ENCODE measurements at places on chromosomes 1 and 21. TPM values are rescaled to one million over a fixed set of nuclear protein-coding genes. Genes with fewer than 3 reads are reported as not detected.
A peak's percentile ranks its signal among the peaks of the same experiment; 100 is the strongest.

GRCh38 chr1:117930173-117930447 is 571 bp downstream of the WDR3 start:
- H3K4me3 ChIP-seq, result peak overlapping the region; percentile 90
- H3K27me3 ChIP-seq, result no peaks in the 10 kb centered on the region
- no peaks in the 10 kb centered on the region for H3K36me3 ChIP-seq
- no peak for DNase-seq

DNA sequence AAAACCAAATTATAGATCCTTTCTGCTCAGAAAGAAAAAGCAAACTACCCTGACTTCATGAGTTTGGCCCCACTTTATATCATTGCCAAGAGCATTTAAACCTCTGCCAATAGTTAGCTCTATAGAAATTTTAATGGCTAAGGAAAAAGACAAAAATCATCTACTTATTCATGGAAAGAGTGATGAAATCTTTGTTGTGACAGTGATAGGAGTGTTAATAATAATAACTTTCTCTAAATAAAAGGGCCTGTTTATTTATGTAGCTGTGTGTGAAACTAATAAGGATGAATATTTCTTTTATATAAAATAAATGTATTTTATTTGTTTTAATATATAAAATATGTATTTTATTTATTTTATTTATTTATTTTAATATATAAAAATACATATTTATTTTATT is 6.4 kb downstream of the CHODL start:
- no peak overlapping the region for H3K27ac ChIP-seq
- H3K4me1 ChIP-seq, result no peaks in the 10 kb centered on the region
- no peak for DNase-seq
- no peak overlapping the region for H3K4me3 ChIP-seq
- no peaks in the 10 kb centered on the region for H3K27me3 ChIP-seq
- H3K36me3 ChIP-seq, result no peaks in the 10 kb centered on the region

- no peaks in the 10 kb centered on the region for H3K36me3 ChIP-seq
- H3K4me3 ChIP-seq, result no peak overlapping the region
- peaks cover 68% of the 10 kb centered on the region for H3K4me1 ChIP-seq
- DNase-seq, result no peak
- H3K27me3 ChIP-seq, result no peaks in the 10 kb centered on the region
- peak overlapping the region; percentile 71 for H3K27ac ChIP-seq
These were observed 66.0 kb downstream of the BCAR3 start for GRCh38 chr1:93615582-93616150.

- peaks cover 21% of the 10 kb centered on the region for H3K36me3 ChIP-seq
- no peak overlapping the region for H3K27ac ChIP-seq
- H3K4me3 ChIP-seq, result no peak overlapping the region
- H3K27me3 ChIP-seq, result no peaks in the 10 kb centered on the region
- H3K4me1 ChIP-seq, result no peaks in the 10 kb centered on the region
These were observed 19.5 kb upstream of the NCMAP start for GRCh38 chr1:24536391-24536840.

DNA sequence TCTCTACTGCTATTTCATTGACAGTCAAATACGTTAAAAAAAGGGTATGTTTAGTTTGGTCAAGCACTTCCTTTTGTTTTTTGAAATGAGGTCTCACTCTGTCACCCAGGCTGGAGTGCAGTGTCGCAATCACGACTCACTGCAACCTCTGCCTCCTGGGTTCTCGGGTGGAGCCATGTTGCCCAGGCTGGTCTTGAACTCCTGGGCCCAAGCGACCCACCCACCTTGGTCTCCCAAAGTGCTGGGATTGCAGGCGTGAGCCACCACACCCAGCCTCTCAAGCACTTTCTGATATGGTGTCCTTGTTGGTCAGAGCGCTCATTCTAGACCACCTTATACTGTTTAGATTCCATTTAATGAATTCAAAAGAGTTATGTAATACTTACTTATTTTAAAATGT is 20.9 kb upstream of the RHBDL2 start:
- no peaks in the 10 kb centered on the region for H3K27me3 ChIP-seq
- H3K4me1 ChIP-seq, result no peaks in the 10 kb centered on the region
- H3K4me3 ChIP-seq, result no peak overlapping the region

Gene ELF3
- total RNA-seq, result 1.2 TPM

DNA sequence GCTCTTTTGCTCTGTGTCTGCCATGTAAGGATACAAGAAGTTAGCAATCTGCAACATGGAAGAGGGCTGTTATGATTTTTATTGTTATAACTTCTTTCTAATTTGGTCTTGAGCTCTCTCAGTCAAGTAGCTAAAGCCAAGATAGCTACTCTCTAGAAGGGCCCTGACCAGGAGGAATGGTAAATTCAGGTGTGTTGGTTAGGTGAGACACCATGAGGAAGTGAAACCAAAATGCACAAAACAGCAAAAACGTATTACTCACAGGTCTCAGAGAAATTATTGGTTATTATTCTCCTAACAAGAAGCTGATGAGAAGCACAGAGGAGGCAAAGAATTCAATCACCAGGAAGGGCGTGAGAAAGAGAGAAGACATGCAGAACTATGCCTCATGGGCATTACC is 51.8 kb upstream of the INSL5 start:
- no peak for DNase-seq
- no peak overlapping the region for H3K4me3 ChIP-seq
- no peaks in the 10 kb centered on the region for H3K4me1 ChIP-seq
- no peaks in the 10 kb centered on the region for H3K27me3 ChIP-seq

GRCh38 chr1:204032642-204033235 is 40.2 kb upstream of the SOX13 start:
- no peaks in the 10 kb centered on the region for H3K4me1 ChIP-seq
- H3K27me3 ChIP-seq, result no peaks in the 10 kb centered on the region
- H3K4me3 ChIP-seq, result no peak overlapping the region
- no peak for DNase-seq

Gene RAB3B
- total RNA-seq, result 0.42 TPM

- no peak overlapping the region for H3K4me3 ChIP-seq
- DNase-seq, result no peak
- no peaks in the 10 kb centered on the region for H3K4me1 ChIP-seq
These were observed 14.8 kb upstream of the NCMAP start for GRCh38 chr1:24540906-24541710.

DNA sequence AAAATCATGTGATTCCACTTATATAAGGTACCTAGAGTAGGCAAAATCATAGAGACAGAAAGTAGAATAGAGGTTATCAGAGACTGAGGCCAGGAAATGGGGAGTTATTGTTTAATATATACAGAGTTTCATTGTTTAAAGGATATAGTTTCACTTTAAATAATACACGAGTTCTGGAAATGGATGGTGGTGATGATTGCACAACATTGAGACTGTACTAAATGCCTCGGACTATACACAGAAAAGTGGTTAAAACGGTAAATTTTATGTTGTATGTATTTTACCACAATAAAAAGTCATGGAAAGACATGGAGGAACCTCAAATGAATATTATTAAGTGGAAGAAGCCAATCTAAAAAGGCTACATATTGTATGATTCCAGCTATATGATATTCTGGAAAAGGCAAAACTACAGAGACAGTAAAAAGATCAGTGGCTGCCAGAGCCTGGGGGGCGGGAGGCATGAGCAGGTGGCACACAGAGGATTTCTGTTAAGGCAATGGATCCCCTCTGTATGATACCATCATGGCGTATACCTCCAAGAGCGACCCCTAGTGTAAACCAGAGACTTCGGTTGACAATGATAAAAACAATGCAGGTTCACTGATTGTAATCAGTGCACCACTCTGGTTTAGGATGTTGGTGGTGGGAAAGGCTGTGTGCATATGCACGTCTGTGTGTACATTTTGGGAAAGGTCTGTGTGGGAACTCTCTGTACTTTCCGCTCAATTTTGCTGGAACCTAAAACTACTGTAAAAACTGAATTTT is 7.5 kb downstream of the C1orf198 start:
- DNase-seq, result no peak
- no peaks in the 10 kb centered on the region for H3K36me3 ChIP-seq
- H3K27ac ChIP-seq, result no peak overlapping the region
- no peaks in the 10 kb centered on the region for H3K27me3 ChIP-seq

- H3K27ac ChIP-seq, result no peak overlapping the region
- no peaks in the 10 kb centered on the region for H3K4me1 ChIP-seq
- no peak overlapping the region for H3K4me3 ChIP-seq
- H3K36me3 ChIP-seq, result no peaks in the 10 kb centered on the region
- no peaks in the 10 kb centered on the region for H3K27me3 ChIP-seq
These were observed 82.5 kb downstream of the TNNI3K start for GRCh38 chr1:74317663-74318062.

DNA sequence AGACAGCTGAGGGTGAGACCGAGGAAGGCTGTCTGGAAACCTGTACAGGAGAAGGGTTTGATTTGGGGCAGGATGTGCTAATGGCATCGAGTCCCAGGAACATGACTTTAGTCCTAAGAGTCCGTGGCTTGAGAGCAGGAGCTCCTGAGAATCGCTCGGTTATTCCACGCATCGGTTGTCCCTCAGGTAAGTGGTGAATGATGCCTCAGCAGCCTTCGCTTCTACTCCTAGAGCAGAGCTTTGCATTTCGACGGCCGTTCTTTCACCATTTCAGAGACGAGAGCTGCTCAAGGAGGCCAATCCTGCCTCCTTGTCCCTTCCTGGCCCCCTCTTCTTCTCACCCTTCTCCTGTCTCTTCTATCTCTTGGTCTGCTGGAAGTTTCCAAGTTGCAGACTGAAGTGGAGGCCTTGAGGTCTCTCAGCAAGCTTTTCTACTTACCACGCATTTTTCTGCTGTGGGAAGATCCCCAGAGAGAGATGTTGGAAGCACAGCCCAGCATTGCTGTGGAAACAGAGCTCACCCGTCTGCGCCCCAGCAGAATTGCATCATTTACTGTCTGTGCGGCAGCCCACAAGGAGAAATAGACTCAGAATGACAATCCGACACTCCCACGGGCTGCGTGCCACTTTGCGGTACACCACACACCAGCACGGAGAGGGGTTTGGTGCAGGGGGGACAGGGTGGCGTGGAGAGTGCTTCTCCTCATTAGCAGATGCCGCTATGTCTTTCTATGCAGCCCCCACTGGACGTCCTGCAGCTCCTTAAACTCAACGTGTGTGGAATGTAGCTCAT is 270.7 kb upstream of the C1orf174 start:
- no peaks in the 10 kb centered on the region for H3K4me1 ChIP-seq
- no peaks in the 10 kb centered on the region for H3K27me3 ChIP-seq
- no peak overlapping the region for H3K27ac ChIP-seq
- no peaks in the 10 kb centered on the region for H3K36me3 ChIP-seq
- no peak overlapping the region for H3K4me3 ChIP-seq

- H3K4me1 ChIP-seq, result no peaks in the 10 kb centered on the region
- no peaks in the 10 kb centered on the region for H3K27me3 ChIP-seq
- DNase-seq, result no peak
These were observed 64.1 kb upstream of the LRP8 start for GRCh38 chr1:53391982-53392381.

DNA sequence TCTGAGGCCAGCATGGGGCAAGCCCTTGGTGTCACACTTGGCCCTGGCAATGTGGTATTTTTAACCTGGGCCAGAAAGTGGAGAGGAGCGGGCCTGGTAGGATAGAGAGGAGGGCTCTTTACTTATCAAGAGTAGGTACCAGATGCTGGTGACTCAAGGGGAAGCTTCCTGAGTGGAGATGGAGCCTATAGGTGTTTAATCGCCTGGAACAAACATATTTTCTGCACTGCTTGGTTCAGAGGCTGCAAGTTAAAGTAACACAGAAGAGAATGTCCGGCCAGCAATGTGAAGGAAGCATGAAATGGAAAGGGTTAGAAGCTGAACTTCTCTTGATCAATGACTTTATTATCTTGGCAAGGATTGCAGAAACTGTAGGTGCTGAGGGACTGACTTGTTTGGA is 74.3 kb downstream of the DDR2 start:
- peaks cover 95% of the 10 kb centered on the region for H3K4me1 ChIP-seq
- H3K27me3 ChIP-seq, result no peaks in the 10 kb centered on the region
- H3K36me3 ChIP-seq, result no peaks in the 10 kb centered on the region
- no peak overlapping the region for H3K4me3 ChIP-seq
- peak overlapping the region; percentile 37 for H3K27ac ChIP-seq

Gene SPATA17
- 0.42 TPM for total RNA-seq

Gene CDC20
- 0.42 TPM for total RNA-seq

Gene ENO1
- total RNA-seq, result 595 TPM

DNA sequence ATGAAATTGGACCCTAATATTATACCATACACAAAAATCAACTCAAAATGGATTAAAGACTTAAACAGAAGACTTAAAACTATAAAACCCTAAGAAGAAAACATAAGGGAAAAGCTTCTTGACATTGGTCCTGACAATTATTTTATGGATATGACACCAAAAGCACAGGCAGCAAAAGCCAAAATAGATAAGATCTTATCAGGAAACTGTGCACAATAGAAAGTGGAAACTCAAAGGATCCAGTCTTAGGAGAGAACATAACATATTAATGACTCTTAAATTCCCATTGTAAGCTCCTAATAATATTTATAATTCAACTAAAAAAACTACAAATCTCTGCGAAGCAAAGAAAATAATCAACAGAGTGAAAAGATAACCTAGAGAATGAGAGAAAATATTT is 39.8 kb downstream of the RGS13 start:
- no peak overlapping the region for H3K27ac ChIP-seq
- H3K36me3 ChIP-seq, result no peaks in the 10 kb centered on the region
- H3K27me3 ChIP-seq, result no peaks in the 10 kb centered on the region

Gene KDF1
- not detected for total RNA-seq

- peaks cover 48% of the 10 kb centered on the region for H3K4me1 ChIP-seq
- no peaks in the 10 kb centered on the region for H3K36me3 ChIP-seq
- no peak overlapping the region for H3K27ac ChIP-seq
- H3K27me3 ChIP-seq, result no peaks in the 10 kb centered on the region
- no peak overlapping the region for H3K4me3 ChIP-seq
These were observed 129.2 kb downstream of the PTPN14 start for GRCh38 chr1:214422137-214422671.

- H3K27ac ChIP-seq, result no peak overlapping the region
- no peak for DNase-seq
- no peaks in the 10 kb centered on the region for H3K4me1 ChIP-seq
- no peaks in the 10 kb centered on the region for H3K27me3 ChIP-seq
These were observed 141.9 kb downstream of the SDCCAG8 start for GRCh38 chr1:243397613-243398321.

DNA sequence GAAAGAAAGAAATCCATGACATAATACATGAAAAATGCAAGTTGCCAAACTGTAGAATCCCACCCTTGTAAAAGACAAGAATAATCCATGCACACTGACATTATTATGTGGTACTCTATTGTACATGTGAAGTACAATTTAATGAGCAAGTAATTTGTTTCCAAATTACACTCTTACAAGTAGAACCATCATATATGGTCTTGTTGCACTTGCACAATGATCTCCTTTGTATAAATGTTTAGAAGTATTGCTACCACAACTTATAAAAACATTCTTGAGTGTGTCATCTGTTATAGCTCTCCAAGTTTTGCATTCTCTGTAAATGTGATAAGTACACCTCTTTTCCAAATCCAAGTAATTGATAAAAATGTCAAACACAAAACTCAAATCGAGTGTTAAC is 29.1 kb upstream of the ZNF281 start:
- H3K4me1 ChIP-seq, result peaks cover 11% of the 10 kb centered on the region
- H3K27ac ChIP-seq, result no peak overlapping the region
- no peak overlapping the region for H3K4me3 ChIP-seq
- H3K27me3 ChIP-seq, result no peaks in the 10 kb centered on the region
- no peak for DNase-seq
